ENCODE measurements at places on chromosomes 2 and 18.

GRCh38 chr2:219500135-219500534 lies 1.4 kb downstream of the GMPPA start:
- no peak for DNase-seq

GRCh38 chr2:102027036-102027980 lies 35.5 kb downstream of the IL1R2 start:
- no peak for DNase-seq

DNA sequence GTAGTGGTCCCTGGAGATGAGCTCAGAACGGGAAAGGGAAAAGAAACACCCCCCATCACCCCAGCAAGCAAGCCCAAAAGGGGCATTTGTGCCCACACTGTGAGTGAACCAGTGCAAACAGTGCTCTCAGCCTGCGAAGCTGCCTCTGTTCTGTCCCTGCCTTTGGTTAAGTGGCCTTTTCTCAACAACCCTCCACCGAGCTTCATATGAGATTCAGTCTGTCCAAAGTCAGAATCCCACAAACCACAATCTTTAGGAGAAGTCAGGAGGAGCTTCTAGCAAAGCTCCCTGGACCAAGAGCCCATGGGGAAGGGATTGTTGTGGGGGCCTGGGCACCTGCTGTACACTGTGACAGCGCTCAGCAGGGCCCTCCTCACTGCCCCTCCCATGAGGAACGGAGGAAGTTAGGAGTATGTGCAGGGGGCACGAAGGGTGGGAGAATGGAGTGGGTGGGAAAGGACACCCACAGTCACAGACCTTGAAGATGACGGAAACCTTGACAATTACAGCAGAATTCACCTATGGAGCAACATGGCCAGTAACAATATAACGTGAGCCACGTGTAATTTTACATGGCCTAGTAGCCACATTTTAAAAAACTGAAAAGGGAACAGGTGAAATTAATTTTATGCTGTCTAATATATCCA lies 119.5 kb downstream of the SMAD7 start:
- peak; percentile 62 for DNase-seq

DNA sequence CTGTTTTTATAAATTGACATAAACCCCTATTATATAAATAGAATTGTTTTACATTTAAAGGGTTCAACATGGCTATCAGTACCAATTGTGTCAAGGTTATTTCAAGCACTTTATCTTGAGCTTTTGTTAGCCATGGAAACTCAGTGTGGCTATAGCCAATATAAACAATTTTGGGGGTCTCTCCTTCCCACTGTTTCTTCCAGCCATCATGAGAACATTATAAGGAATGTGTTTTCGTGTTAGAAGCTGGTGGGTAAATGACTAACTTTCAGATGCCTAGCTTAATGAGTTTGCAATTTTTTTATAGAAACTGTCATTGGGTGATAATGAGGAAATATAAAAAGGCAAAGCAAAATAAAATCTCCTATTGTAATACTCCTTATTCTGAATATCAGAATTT lies 153.5 kb upstream of the FOSL2 start:
- DNase-seq = no peak

GRCh38 chr2:186892821-186893220 lies 43.9 kb upstream of the ZSWIM2 start:
- DNase-seq = no peak

- DNase-seq = no peak
Observed at GRCh38 chr2:105121434-105121833, 83.6 kb downstream of the MRPS9 start.

DNA sequence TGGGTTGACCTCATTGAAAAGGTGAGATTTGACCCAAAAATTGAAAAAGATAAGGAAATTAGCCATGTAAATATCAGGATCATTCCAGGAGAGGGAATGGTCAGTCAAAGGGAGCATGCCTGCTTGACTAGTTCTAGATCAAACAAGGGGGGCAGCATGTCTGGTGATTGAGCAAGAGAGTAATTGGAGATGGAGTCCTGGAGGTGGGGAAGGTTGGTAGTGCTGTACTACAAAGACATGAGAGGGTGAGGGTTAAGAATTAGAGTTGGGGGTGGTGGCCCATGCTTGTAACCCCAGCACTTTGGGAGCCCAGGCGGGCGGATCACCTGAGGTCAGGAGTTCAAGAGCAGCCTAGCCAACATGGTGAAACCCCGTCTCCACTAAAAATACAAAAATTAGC lies 2.0 kb downstream of the MRPL30 start:
- no peak for DNase-seq

- DNase-seq = no peak
Observed at GRCh38 chr2:200703127-200703925, 108.4 kb upstream of the BZW1 start.

DNA sequence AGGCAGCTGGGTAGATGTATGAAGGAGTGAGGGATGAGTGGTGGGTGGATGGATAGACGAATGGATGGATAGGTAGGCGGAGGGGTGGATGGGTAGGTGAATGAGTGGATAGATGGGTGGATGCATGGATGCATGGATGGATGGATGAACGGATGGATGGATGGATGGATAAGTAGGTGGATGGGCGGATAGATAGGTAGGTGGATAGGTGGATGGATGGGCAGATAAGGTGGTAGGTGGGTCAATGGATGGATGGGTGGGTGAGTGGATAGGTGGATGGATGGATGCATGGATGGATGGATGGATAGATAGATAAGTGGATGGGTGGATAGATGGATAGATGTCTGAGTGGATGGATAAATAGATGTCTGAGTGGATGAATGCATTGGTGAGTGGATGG lies 30.1 kb downstream of the MLPH start:
- no peak for DNase-seq

DNA sequence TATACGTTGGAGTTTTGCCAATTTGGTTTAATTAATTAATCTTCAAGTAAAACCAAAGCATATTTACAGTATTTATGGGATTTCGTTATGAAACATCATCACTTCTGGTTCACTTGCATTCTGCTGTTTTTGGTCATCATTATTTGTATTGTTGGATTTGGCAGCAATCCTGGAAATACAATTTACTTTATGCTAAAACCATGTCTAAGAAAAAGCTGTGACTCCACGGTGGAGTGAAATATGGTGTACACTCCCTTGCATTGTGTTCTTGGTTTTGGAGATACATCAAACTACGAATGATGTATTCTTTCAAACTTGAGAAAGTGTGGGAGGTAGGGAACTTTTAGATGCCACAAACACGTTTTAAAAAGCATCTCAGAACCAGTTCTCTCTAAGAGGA lies 106.4 kb downstream of the CTAGE1 start:
- no peak for DNase-seq

- DNase-seq = no peak
Observed at GRCh38 chr2:30584116-30584515, 137.1 kb downstream of the LCLAT1 start.

Data from osteocyte (in vitro differentiated cells).